ENCODE measurements at places on chromosomes 12 and 14.

GRCh38 chr12:131153016-131153415, 199.3 kb downstream of the ADGRD1 start:
- DNase-seq: no peak

- DNase-seq: no peak
These were observed 1459.6 kb upstream of the TMEM132C start for GRCh38 chr12:126807312-126807865.

GRCh38 chr14:50964683-50965390, 20.6 kb upstream of the PYGL start:
- no peak for DNase-seq

DNA sequence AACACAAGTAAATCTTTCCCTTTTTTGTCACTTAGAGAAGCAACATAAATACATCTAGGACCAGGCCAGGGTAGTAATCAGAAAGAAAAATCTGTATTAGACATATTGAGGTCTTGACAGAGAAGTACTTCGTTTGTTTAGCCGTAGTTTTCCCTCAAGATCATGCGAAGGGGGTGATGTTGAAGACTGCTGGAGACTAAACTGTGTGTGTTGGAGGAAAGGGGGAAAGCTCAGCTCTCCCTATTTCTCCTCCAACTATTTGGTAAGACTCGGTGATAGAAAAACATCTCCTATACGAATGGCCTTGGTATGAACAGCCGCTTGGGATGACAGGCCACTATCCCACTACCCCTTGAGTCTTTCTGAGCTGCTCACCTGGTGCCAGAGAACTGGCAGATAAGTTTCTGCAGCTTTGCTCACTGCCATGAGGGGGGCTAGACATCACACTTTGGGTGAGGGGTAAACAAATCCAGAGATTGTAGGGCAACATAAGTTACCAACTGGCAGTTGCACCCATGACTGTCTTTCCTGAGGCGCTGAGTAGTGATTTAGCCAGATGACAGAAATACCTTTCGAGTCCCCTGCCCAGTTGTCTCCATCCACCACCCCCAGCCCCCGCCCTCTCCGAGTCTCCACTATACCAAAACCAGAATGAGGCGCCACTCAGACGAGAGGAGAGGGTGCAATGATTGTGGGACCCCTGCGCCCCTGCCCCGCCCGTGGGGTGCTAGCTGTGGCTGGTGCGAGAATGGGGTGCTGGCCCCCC, 685 bp downstream of the VAMP1 start:
- DNase-seq: no peak

DNA sequence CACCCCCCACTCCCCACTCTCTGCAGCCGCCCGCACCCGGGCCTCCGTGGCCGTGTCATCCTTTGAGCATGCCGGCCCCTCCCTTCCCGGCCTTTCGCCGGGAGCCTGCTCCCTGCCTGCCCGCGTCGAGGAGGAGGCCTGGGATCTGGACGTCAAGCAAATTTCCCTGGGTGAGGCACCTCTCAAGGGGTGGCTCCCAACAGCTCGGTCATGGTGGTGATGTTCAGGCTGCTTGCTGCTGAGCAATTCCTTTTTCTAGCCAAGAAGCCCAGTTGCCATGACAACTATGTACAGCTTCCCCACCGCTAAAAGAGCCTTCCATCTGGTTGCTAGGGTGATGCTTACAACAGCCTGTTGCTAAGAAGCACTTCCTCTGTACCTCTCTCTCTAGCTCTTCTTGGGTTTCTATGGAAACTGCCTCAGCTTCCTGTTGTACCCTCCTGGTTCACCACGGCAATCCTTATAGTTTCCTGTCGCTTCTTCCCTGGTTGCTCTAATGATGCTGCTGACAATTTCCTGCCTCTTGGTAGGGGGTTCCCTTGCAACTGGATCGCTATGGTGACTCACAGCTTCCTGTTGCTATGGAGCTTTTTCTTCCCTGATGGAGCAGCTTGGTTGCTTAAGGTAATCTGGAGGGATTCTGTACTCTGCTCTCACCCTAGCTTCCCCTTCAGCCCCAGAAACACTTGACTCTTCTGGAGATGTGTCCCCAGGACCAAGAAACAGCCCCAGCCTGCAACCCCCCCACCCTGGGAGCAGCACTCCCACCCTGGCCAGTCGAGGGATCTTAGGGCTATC, 11.0 kb downstream of the ZNF219 start:
- DNase-seq: peak; percentile 16

DNA sequence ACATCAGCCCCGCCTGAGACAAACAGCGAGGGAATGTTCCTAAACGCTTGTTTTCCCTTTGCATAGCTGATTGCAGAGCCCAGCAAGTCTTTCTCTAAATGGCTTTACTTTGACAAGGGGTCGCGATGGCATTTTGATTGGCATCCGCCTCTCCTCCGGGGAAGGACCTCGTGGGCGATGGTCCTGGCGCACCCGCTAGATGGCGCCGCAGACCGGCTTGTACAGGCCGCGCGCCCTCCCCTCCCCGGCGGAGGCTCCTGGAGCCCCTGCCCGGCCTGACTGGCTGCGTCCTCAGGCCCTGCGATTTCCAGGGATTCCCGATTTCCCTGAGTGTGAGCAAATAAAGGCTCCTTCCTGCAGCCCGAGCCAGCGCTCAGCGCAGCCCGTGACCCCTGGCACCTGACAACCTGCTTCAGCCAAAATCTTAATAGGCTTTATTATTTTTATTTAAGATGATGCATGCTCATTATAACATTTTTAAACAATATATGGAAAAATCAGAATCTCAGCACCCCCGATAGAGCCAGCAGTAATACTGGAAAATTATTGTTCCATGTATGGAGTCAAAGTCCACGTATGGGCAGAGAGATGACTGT, 468.3 kb downstream of the AACS start:
- no peak for DNase-seq

GRCh38 chr14:82951171-82951570, 1417.5 kb upstream of the SEL1L start:
- no peak for DNase-seq

DNA sequence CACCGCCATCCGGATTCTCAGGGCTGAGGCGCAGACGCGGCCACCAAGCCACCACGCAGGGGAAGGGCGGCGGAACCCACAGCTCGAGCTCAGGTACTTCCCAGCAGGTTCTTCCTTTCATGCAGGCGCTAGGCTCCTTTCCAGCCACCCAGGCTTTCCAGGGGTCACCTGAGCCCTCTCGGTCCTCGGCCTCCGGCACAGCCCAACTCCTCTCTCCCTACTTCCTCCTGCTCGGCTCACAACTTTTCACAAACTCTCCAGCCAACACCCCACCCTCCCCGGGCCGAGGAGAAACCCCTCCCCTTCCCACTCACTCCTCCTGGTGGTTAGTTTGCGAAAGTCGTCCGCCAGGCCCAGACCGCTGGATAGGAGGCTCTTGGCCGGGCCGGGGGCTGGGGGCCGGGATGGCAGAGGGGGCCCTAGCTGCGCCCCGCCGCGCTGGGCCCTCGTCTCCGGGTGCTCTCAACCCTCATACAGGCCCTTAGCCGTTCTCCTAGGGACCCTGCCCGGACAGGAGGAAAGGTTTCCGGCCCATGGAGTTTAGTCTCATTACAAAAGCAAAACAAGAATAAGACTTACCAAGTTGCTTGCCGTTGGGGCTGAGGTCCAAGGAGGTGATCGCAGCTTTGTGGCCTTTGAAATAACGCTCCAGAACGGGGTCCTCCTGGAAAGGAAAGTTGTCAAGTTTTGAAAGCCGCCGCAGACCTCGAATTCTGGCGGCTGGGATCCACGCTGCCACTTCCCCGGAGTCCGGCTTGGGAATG, at the start of gene GALNT4:
Gene GALNT4, minus strand, starts transcription at position 256 of the 764 bp plus-strand sequence. Its CDS starts 247 bp downstream, at position 9.
- peak; percentile 80 for DNase-seq

GRCh38 chr12:108801736-108802100, 55.7 kb downstream of the SSH1 start:
- DNase-seq: no peak

- no peak for DNase-seq
These were observed 42.7 kb downstream of the RIN3 start for GRCh38 chr14:92556255-92556741.

DNA sequence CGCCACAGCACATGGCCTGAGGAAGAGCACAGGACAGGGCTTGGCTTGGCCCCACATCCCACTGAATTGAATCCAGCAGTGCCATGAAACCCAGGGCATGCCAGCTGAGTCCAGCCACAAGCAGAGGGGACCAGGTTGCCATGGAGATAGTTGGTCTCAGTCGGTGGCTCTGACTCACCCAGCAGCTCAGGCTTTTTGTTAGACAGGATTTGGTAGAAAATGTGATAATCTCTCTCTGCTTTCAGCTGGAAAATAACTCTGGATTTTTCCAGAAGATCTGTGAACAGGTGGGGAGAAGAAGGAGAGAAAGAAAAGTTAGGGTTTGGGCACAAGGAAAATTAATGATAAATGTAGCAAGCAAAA, 4.8 kb downstream of the MYH7 start:
- no peak for DNase-seq

DNA sequence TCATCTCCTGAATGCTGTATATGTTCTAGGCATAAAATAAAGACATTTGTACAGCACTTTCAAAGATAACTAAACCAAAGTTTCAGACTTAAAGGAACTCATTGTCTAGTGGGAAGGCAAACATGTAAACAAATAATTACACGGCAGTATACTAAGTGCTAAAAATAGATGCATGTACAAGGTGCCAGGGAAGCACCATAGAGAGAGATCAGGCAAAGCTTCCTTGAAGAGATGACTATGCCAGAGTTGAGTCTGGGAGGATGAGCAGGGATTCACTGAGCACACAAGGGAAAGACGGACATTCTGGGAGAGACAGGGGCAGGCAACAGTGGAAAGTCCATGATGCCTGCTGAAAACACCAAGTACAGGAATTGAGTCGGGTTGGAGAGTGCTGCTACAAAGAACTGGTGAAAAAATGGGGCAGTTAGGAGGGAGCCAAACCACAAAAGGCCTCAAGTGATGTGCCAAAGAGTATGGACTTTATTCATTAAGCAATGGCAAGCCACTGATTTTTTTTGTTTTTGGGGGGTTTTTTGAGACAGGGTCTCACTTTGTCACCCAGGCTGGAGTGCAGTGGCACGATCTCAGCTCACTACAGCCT, 26.8 kb downstream of the ANKS1B start:
- no peak for DNase-seq

- DNase-seq: no peak
These were observed 48.4 kb downstream of the BICD1 start for GRCh38 chr12:32155041-32155440.

DNA sequence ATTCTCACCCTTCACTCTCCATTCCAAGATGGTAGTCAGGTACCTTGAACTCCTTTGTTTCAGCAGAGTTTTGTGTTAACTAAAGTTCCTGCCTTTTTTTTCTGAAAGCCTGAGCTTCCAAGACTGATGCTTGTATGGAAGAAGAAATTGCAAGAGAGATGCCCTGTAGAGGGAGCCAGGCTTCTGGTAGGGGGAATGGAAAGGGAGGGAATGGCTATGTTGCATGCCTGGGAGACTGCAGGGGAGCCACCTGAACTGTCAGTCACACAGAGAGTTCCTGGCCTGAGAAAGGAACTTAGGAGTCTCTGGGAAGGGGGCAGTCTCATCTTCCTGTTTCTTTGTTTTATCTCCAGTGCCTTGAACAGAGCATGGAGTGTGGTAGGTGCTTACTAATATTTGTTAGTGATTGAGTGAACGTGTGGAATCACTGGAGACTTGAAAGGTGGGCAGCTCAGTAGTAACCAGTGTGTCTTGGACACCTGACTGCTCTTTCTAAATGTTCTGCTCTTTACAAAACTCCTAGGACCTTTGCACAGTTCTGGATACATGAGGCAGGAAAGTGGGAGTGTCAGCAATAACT, 132.2 kb downstream of the ANO4 start:
- DNase-seq: no peak

- no peak for DNase-seq
These were observed 491.1 kb upstream of the RGS6 start for GRCh38 chr14:71441126-71441525.

- no peak for DNase-seq
These were observed 10.8 kb downstream of the TIGAR start for GRCh38 chr12:4331842-4332241.

DNA sequence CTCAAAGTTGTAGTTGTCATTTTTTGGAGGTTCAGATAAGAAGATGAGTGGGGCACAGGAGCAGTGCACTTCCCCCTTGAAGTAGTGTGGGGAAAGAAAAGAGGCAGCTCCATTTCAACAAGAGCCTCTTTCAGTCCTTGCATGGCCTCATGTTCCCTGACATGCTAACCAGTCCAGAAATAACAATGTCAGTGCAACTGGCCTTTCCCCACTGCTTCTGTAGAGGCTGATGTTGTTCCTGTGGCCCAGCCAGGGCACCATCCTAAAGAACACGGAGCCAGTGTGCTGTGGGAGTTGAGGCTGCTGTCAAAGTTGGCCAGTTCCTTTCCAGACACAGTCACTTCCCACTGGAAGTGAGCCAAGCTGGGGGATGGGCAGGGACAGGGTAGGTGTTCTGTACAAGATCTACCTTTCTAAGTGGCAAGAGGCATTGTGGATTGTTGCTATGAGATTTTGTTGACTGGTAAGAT, 77.7 kb upstream of the SLC38A2 start:
- DNase-seq: no peak

- DNase-seq: peak; percentile 94
These were observed 1.7 kb downstream of the TUBA1A start for GRCh38 chr12:49187184-49187583.

- DNase-seq: peak; percentile 91
These were observed 202.0 kb downstream of the PPM1H start for GRCh38 chr12:62732861-62733427.

- DNase-seq: no peak
These were observed 37.4 kb downstream of the DIO3 start for GRCh38 chr14:101598571-101599233.

GRCh38 chr12:79370021-79370420, 320.7 kb downstream of the PAWR start:
- no peak for DNase-seq

DNA sequence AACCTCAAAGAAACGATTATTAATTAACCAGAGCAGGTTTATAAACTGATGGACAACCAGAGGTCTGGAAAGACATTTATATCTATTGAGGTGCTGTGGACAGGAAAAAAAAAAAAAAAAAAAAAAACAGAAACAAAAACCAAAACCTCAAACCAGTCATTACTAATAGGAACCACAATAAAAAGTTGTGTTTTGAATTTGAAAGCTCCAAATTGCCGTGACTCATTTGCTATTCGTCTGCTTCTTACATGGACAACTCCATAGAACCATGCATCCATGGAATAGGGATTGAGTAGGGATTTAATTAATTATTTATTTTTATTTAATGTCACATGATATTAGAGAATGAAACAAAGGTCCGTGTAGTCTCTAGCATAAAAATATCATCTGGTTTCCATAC, 134.1 kb upstream of the SSTR1 start:
- DNase-seq: no peak

- DNase-seq: no peak
These were observed 575.5 kb downstream of the ALG10 start for GRCh38 chr12:34597548-34598351.

GRCh38 chr12:71472441-71472911, 32.9 kb downstream of the LGR5 start:
- DNase-seq: no peak

Data from foreskin melanocyte (primary cell).